ENCODE measurements at places on chromosomes 1 and 21.

DNA sequence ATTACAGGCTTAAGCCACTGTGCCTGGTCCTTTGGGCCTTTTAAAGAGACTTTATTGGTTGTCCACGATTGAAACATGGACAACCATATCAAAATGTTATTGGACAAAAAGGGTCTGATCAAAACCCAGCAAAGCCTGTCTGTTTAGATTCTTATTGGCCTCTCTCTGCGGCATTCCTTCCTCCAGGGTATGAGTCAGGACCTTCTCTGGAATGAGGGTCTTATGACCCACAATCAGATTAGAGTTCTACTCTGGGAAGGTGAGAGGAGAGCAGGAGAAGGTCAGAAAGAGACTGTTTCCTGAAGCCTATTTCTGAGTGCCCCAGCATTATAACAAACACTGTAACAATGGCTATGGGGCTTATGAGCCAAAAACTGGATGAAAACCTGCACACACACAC lies 7.9 kb downstream of the LURAP1 start:
- DNase-seq: no peak

DNA sequence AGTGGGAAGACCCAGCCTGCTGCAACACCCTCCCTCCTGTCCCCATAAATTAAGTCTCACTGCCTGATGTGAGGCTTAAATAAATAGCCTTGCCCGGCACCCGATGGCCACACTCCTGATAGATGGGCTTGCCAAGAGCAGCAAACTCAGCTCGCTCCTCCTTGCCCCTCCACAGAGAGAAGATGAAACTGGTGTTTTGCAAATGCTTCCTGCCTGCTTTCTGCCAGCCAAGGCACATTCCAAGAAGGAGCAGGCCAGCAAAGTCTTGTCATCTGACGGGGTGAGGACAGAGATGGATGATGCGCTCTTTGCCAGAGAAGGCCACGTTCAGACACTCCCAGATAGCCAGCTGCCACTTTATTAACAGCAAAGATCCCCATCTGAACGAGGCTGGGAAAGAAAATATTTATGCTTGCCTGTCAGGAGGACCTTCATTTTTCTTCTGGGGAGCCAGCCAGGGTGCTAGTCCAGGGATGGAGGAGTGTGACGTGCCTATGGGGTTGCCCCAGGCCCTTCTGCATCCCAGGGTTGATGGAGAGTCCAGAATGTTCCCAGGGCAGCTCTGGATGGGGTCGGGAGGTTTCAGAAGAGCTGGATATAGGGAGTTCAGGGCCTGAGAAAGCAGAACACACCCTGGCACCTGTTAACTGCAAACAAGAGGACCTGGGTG lies 265.4 kb downstream of the FOXD2 start:
- no peak for DNase-seq

- no peak for DNase-seq
Observed at GRCh38 chr1:242449661-242450060, 74.8 kb downstream of the PLD5 start.

DNA sequence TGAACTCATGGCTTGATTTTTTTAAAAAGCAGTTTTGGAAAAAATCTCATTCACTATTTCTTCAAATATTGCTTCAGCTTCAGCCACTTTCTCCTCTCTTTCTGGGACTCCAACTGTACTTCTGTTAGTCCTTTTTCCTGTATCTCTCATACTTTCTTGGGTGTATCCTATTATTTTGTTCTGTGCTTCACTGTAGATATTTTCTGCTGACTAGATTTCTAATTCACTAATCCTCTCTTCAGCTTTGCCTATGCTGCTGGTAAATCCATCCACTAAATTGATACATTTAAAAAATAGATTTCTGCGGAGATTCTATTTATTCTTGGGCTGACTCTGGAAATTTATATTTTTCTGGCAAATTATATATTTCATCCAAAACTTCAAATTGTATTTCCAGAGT lies 4.9 kb upstream of the KCNE2 start:
- DNase-seq: no peak

- no peak for DNase-seq
Observed at GRCh38 chr1:9443913-9444445, 95.3 kb upstream of the SLC25A33 start.

GRCh38 chr1:119275145-119276134 lies 93.1 kb upstream of the HAO2 start:
- DNase-seq: no peak

GRCh38 chr1:9716404-9717192 lies 65.1 kb downstream of the PIK3CD start:
- DNase-seq: no peak

GRCh38 chr1:111475701-111476100 lies 1.9 kb downstream of the C1orf162 start:
- no peak for DNase-seq

GRCh38 chr1:13687151-13687715 lies 12.8 kb upstream of the PRDM2 start:
- DNase-seq: no peak

DNA sequence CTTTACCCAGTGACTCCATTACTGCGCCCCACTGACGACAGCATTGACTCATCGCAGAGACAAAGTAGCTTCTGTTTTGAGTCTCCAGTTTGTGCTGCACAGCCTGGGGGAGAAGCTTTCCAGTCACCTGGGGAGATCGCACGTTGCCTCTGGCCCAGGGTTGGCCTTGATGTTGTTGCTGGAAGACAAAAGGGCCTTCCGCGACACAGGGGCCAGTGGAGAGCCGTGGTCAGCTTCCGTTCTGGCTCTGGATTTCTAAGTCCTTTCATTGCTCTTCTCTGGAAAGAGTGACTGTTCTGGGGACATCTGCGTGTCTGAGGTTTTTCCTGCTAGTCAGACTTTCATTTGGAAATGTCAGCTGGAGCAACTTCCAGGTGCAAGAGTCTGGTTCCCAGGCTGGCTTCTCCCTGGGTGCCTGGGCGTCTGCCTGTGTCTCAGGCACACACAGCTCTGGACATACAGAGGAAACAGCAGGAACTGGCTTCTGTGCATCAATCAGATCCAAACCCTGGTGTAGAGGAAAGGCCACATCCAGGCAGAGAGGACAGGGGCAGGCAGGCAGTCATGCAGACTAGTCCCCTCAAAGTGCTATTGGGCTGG lies 257.0 kb downstream of the SIPA1L2 start:
- no peak for DNase-seq

Measured in NCI-H1417 treated with DMSO at 0.1 percent for 48 hours (cell line).